ENCODE measurements at places on chromosomes 3 and 15.

DNA sequence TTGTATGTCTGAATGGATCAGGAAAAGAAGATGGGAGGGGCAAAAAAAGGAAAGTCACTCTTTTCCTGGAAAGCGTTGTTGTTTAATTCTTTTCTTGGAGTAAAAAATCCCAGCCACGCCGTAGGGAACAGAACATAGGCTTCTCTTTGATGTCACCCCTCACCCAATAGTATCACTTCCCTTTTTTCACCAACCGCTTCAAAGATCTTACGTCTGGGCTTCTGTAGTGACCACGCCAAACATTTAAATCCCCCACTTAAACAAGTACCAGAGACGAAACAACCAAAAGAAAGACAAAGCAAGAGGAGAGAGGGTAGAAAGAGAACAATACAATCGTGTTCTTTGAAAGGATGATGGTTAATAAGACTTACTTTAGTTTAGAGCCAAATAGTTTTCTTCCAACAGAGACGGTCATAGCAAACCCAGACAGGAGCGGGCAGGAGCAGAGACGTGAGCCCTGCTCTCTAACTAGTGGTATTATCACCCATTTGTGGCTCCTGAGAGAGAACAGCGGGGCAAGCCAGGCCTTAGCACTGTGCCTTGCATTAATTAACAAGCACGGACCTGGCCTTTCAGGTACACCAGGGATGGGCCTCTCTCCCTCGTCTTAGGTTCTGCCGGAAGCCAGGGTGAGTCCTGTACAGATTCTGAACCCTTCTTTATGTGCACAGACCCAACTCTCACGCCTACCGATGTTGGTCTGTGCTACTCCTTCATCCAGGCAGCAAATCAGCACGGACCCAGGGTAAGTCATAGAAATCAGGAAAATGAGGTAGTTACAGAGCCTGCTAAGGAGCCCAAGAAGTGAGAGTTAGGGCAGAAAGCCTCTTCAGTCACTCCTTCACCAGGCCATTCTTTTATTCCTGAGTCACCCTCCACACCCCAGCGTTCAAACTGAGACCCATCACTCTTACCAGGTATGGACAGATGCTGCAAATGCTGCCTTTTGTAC is 28.2 kb upstream of the BCL6 start:
- DNase-seq, result no peak

DNA sequence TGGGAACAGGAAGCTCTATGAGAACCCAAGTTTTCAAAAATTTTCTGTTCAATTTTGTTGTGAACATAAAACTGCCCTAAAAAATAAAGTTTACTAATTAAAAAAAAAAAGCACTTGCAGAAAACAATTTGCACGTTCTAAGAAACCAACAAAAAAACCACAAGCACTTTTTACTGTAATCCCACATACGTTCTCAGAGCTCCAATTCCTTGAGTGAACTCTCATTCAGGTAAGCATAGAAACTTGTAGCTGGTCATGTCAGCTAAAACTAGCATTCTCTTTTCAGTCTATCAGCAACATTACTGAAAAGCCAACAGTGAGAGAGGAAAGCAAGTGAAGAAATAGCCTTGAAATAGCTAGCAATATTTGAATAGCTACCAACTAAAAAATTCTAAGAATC is 11.5 kb upstream of the TMF1 start:
- DNase-seq, result no peak

- DNase-seq, result no peak
These were observed 456 bp upstream of the C15orf61 start for GRCh38 chr15:67520321-67521028.

GRCh38 chr15:78249131-78249530 is 14.8 kb upstream of the ACSBG1 start:
- DNase-seq, result no peak

DNA sequence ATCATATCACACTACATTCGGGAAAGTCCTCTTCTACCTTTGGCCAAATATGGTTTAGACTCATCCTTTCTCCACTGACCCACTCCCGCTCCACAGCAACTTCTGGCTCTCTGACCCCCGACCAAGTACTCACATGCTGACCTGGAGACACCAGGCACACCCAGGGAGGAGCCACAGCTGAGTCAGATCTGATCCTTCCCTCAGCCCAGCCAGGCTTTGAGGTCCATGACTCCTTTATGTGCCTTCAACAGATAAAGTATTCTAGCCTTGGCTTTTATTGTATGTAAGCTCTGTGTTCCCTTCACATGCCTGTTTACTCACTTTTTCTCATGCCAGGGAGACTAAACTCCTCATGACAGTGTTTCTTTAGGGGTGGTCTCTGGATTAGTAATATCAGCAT is 166.9 kb upstream of the UMPS start:
- no peak for DNase-seq

GRCh38 chr15:36571301-36571700 is 8.1 kb upstream of the CDIN1 start:
- DNase-seq, result no peak

DNA sequence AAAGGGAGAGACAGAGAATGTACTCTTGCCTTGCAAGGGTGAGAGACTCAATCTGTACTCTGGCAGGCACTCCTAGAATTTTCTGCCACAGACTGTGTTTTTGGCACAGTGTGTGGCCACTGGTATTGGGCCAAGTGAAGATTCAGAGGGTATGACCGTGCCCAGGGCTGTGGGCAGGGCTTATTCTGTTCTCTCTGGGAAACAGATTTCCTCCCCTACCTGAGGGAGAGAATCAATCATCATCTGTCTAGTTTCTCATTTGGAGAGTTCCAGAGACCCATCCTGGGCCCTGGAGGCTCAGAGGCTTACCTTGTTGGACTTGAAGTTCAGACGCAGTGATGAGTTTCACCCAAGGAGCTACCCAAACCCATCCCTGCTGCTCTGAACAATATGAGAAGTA is 28.2 kb downstream of the CSTA start:
- no peak for DNase-seq

DNA sequence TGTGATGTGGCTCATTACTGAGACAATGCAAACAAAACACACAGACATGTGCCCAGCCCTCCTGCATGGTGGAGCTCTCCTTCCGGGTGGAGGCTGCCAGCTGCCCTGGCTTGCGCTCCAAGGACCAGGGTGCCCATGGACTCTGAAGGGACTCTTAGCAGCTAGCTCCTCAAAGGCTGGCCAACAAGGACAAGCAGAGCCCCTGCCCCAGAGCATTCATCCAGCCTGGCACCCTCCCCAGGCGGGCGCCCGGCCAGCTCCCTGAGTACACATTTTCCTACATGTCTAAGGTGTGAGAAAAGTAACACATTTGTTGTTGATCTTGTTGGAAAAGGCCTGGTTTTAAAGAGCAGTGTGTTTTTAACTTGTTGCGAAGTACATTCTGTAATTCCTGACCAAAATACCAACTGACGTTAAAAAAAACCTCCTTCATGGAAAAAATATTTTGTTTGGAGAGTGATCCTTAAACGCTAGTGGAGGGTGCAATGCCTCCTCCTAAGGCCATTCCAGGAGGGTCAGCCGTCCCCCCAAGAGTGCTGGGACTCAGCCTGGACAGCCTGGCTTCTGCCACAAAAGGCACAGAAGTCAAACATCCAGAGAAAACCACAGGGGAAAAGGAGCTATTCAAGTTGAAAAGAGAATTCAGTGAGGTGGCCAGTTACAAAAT is 86.9 kb downstream of the KLF15 start:
- no peak for DNase-seq

GRCh38 chr3:42036483-42036823 is 54.7 kb upstream of the TRAK1 start:
- DNase-seq, result no peak

GRCh38 chr15:91857772-91858171 is 4.3 kb downstream of the SLCO3A1 start:
- no peak for DNase-seq

Measured in NT2/D1 (cell line).